IMR-90 (cell line): ENCODE measurements at places on chromosomes 1 and 21. TPM values are rescaled to one million over a fixed set of nuclear protein-coding genes. Genes with fewer than 3 reads are reported as not detected.

DNA sequence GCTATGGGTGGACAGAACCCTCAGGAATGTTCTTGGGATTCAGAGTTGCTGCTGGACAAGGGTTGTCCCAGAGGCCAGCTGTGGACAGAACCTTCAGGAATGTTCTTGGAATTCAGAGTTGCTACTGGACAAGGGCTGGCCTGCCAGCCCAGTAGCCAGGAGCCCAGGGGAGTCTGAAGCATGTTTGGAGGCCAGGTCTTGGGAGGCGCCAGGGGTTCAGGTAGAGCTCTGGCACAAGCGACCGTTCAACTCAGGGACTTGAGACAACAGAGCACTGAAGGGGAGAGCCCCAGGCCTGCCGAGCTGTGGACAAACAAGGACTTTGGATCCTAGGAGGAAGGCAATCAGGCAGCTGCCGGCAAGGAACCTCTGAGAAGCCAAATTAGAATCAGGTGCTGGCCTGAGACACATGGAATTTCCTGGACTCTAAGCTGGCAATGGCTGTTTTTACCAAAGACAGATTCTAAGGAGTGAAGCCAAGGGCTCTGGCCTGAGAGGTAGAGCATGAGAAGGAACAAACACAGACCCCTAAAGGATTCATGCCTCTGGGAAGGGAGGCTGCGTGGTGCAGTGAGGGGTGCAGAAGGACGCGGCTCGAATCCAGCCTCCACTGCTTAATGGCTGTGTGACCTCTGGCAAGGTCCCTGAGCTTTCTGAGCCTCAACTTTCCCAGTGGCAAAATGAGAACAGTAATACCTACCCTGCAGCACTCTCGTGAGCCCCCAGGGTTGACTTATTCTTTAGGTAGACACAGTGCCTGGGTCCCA, 13.4 kb downstream of the PLA2G5 start:
- no peak for DNase-seq

- DNase-seq, result no peak
Observed at GRCh38 chr1:117930173-117930447, 571 bp downstream of the WDR3 start.

- DNase-seq, result peak; percentile 24
Observed at GRCh38 chr1:116373431-116374352, 648 bp downstream of the ATP1A1 start.

DNA sequence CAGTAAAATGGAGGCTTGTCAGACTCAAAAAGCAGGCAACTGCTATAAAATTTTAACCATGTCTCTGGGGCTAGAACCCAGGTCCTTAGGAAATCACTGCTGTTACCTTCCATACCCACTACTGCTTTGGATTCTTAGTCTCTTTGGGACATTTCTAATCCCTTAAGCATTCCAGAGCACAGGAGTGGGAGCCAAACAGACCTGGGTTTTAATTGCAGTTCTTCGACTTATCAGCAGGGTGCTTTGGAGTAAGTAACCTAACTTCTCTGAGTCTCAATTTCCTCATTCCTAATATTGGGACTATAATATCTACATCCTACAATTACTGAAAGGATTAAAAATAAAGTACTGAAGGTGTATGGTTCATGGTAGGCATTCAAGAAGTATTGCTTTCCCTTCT, 161.0 kb upstream of the BEND5 start:
- no peak for DNase-seq

- DNase-seq, result peak; percentile 80
Observed at GRCh38 chr1:98962156-98962555, 42.5 kb downstream of the PLPPR5 start.

DNA sequence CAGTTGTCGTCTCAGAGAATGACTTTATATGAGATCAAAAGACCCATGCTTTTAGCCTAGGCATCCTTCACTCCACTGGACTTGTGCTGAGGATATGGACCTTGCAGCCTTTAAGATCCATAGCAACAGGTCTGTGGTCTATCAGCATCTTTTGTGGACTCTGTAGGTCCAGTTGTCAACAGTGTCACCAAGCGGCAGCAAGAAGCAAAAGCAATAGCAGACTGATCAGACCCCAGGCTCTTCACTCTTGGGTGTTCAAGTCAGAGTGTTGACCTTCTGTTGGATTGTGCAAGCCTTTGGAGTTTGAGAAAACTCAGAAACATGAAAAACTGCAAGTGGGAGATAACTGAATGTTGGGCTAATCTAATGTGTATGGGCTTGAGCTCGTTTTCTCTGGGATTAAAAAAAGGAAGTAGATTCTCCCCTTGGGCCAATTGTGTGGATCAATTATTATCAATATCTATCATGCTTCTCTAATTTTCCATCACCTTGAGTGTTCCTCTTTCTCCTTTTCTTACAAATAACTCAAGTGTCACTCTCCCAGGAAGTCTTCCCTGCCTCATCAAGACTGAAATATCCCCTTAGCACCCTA, 144.2 kb downstream of the LYPLAL1 start:
- no peak for DNase-seq

DNA sequence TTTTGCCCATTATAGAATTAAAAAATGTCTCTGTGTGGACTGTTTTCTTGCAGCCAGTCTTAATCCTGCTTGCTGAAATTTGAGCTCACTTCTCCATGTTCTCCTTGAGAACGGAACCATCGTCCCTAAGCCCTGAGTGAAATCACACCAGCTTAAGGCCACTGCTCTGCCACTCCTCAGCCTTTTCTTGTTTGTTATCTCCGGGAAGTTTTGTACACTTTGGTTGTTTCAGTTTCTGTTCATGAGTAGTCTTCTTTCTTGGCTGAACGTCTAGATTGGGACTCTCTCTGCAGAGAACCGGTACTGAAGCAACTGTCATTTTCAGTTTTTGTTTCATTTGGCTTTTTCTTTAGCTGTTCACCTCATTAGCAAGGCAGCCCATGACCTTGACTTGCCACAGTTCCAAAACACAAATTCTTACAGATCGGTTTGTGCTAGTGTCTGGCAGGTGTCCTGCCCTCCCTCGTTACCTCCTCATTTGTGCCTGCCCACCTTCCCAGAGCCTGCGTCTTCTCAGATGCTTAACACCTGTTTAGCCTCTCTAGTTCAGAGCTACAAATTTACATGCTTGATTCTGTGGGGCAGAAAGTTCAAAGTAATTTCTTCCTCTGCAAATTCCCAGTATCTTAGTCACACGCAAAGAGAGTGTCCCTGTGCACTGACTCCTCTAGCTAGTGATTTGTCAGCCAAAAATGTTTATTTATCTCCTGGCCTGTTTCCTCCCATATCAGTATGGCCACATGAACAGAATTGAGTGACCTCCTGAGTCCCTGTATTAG, 12.4 kb downstream of the PSEN2 start:
- DNase-seq, result peak; percentile 69

DNA sequence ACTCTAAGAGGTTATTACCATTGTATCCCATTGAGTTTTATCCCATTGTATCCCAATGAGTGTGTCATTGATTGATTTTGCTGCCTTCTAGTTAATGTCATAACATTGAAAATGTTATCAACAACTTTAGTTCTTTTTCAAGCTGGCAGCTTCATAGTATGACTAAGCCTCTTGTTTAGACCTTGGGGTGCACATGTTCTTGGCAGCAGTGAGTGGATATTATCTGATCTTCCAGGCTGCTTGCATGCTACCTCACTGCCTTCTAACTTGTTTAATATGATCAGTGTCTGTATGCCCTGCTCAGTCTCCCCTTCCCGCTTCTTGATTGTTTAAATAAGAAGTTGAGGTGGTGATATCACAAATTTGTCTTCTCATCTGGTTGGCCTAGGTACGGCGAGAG, 24.6 kb downstream of the NTPCR start:
- DNase-seq, result peak; percentile 80

DNA sequence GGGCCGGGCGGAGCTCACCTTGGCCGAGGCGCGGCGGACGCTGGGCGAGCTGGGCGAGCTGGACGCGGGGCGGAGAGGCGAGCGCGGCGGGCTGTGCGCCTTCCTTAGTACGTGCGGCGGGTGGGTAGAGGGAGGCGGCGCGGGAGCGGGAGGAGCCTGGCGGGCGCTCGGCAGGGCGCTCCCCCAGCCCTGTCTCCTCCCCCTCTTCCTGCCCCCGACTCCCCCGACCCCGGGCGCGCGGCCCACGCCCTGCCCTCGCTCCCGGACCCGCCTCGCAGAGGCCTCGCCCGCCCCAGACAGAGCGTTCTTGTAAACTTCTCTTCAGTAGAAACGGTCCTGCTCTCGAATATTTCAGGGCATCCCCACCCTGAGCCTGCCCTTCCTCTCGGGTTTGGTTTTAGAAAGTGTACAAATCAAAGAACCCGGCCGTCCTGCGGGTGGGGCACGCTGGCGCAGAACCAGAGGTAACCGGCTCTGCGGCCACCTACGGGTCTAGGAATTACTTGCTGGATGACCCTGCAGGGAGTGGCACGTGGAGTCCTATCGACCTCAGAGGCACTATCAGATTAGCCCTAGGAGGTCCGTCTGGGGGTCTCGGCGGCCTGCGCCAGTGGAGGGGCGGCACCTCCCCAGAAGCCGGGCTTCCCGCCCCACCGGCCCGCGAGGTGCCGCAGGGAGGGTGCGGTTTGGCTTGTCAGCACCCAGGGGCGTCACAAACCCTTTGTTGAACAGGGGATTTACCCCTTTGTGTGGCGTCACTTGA, at the start of gene S100A10:
Gene S100A10, minus strand, starts transcription at position 126 of the 763 bp plus-strand sequence. CDS start 7,629 bp downstream, outside the sequence.
- DNase-seq, result peak; percentile 68

- peak; percentile 76 for DNase-seq
Observed at GRCh38 chr1:184033711-184034167, 3.8 kb downstream of the COLGALT2 start.

DNA sequence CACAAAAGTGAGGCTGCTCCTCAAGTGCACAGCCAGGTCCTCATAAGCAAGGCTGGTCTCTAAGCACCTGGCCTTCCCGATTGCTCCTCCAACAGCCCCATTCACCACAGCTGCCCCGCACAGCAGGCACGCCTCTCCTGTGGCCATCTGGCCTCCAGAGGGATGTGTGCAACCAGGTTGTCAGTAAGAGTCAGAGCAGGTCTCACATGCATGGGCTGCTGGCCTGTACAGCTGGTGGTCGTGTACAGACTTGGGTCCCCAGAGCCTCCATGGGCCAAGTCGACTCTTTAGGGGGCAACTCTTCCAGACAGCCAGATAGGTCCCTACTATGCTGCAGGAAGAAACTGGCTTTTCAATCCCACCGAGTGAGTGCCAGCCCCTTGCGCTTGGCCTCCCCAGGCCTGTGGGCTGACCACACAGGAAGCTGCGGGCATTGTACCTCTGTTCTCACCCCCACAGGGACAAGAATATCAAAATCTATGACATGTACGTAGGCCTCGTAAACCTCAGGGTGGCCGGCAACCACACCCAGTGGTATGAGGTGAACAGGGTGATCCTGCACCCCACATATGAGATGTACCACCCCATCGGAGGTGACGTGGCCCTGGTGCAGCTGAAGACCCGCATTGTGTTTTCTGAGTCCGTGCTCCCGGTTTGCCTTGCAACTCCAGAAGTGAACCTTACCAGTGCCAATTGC, 1.4 kb downstream of the PRSS38 start:
- DNase-seq, result no peak

- DNase-seq, result no peak
Observed at GRCh38 chr1:27527890-27528817, 38.2 kb upstream of the WASF2 start.

GRCh38 chr1:151565502-151566189, 25.5 kb downstream of the TUFT1 start:
- no peak for DNase-seq

The MCOLN3 gene
- not detected in 2 replicates for total RNA-seq

The FCER1G gene
- total RNA-seq, result not detected in 2 replicates

The GJA5 gene
- not detected in 2 replicates for total RNA-seq

The COL24A1 gene
- 1.4 and 2.5 TPM in 2 replicates for total RNA-seq

The CSF1 gene
- 9.4 and 14.3 TPM in 2 replicates for total RNA-seq

The AMY1B gene
- total RNA-seq, result not detected in 2 replicates

The HCRTR1 gene
- total RNA-seq, result not detected in 2 replicates

The TFF2 gene
- not detected in 2 replicates for total RNA-seq
